ENCODE measurements at places on chromosomes 1 and 21.
A peak's percentile ranks its signal among the peaks of the same experiment; 100 is the strongest.

- H3K4me3 ChIP-seq = no peak overlapping the region
- no peak for DNase-seq
These were observed 8.2 kb downstream of the SYT2 start for GRCh38 chr1:202702088-202702487.

DNA sequence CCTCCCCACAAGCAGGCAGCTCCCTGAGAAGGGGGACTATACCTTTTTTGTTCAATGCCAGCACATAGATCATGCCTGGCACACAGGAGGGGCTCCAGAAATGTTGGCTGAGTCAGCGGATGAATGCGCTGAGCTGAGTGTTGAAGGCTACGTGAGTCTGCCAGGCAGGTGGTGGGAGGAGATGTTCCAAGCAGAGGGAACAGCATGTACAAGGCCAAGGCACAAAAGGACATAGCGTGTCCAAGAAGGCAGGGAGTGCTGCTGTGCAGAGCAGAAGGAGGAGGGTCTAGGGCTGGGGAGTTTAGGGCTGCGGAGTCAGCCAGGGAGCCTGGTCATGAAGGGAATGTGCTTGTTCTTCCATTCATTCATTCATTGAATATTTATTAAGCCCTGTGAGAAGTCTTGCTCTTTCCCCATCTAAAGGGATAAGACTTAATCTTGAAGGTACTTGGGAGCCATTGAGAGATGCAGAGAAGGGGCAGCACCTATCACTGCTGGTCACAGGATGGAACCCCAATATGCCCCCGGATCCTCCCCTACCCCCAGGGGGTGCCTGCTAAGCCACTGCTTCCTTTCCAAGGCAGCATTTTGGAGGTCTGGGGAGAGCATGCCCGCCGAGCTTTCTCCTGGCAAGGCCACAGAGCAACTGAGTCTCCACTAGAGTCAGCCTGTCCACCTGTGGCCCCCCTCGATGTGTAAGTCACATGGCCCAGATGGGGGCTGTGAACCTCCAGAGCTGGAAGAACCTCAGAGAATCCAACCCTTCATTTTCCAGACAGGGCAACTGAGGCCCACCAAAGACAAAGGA is 31.2 kb upstream of the LAPTM5 start:
- H3K27ac ChIP-seq = no peak overlapping the region
- no peaks in the 10 kb centered on the region for H3K4me1 ChIP-seq
- no peaks in the 10 kb centered on the region for H3K36me3 ChIP-seq
- no peak overlapping the region for H3K4me3 ChIP-seq
- H3K27me3 ChIP-seq = no peaks in the 10 kb centered on the region
- no peak for DNase-seq

DNA sequence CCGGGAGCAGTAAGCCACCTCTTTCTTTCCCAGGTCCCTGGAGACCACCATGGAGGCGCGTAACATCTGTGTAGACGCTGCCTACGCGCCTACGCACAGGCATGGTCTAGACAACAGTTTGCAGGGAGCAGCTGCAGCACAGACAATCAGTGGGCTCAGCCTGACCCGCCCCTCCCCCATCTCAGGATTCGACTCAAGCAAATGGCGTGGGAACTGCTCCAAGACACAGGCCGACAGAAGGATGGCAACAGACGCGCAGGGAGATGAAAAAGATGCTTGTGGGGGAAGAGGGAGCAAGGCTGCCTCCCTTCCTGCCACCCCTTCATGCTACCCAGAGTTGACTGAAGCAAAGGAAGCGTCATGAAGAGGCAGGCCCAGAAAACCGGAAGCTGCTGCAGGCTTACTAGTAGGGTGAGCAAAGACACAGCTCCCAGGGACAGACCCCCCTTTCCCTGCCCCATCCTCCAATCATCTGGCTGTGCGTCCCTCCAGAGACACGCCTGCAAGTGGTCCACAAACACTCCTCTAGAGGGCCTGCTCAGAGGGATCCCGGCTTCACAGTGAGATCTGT is 19.5 kb downstream of the STK40 start:
- H3K27me3 ChIP-seq = no peaks in the 10 kb centered on the region
- H3K4me3 ChIP-seq = no peak overlapping the region
- H3K27ac ChIP-seq = peak overlapping the region; percentile 5
- DNase-seq = no peak
- peaks cover 20% of the 10 kb centered on the region for H3K36me3 ChIP-seq

GRCh38 chr1:105793536-105794146 is 1262.8 kb upstream of the PRMT6 start:
- no peaks in the 10 kb centered on the region for H3K36me3 ChIP-seq
- H3K27me3 ChIP-seq = no peaks in the 10 kb centered on the region
- no peak overlapping the region for H3K27ac ChIP-seq
- no peak overlapping the region for H3K4me3 ChIP-seq
- H3K4me1 ChIP-seq = no peaks in the 10 kb centered on the region
- no peak for DNase-seq

GRCh38 chr1:222889440-222889839 is 74.6 kb downstream of the DISP1 start:
- no peaks in the 10 kb centered on the region for H3K27me3 ChIP-seq
- H3K4me1 ChIP-seq = peaks cover 5% of the 10 kb centered on the region
- H3K36me3 ChIP-seq = no peaks in the 10 kb centered on the region
- DNase-seq = no peak
- H3K27ac ChIP-seq = no peak overlapping the region
- no peak overlapping the region for H3K4me3 ChIP-seq

- H3K4me1 ChIP-seq = no peaks in the 10 kb centered on the region
- no peak overlapping the region for H3K27ac ChIP-seq
- no peaks in the 10 kb centered on the region for H3K36me3 ChIP-seq
- no peak overlapping the region for H3K4me3 ChIP-seq
- no peaks in the 10 kb centered on the region for H3K27me3 ChIP-seq
These were observed 17.8 kb upstream of the MAST2 start for GRCh38 chr1:45785583-45785982.

- no peaks in the 10 kb centered on the region for H3K36me3 ChIP-seq
- DNase-seq = no peak
- H3K27ac ChIP-seq = no peak overlapping the region
- H3K27me3 ChIP-seq = no peaks in the 10 kb centered on the region
- no peak overlapping the region for H3K4me3 ChIP-seq
These were observed 430.1 kb upstream of the PTBP2 start for GRCh38 chr1:96291468-96291867.

GRCh38 chr1:200869753-200870391 is 2.9 kb upstream of the GPR25 start:
- H3K27ac ChIP-seq = no peak overlapping the region
- peaks cover 21% of the 10 kb centered on the region for H3K4me1 ChIP-seq
- H3K36me3 ChIP-seq = no peaks in the 10 kb centered on the region
- H3K4me3 ChIP-seq = no peak overlapping the region
- no peak for DNase-seq

DNA sequence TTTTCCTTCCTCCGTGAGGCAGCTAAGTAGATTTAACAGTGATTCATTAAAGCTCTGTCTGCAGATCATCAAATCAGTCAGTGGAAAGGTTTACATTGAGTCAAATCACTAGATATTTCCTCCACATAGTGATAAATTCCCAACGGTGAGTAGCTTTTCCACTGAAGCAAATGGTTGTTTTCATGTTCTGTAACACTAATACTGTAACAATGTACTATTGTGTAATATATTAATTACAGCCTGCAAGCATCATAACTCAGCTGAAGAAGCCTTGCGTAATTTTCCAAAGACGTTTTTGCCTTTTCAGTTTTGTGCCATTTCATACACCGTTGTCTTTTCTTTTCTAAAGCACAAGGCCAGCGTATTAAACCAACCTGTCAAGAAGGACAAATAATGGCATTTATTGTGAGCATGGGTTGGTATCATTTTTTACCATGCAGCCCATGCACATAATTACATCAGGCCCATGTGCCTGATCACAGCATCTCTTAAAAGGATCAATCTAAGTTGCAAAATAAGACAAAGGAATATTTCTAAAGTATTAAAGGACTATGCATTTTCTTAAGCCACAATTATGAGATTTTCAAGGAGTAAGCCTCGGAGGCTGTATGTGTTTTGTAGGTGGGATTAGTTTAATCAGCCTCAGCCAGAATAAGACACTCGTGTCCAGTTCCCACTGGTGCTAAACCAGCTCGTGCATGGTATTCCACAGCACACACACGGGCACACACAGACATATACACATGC is 16.7 kb upstream of the PDE9A start:
- no peak for DNase-seq
- H3K4me1 ChIP-seq = peaks cover 8% of the 10 kb centered on the region
- no peak overlapping the region for H3K4me3 ChIP-seq

GRCh38 chr1:184559117-184559713 is 172.4 kb downstream of the C1orf21 start:
- H3K36me3 ChIP-seq = no peaks in the 10 kb centered on the region
- no peak for DNase-seq
- H3K27me3 ChIP-seq = no peaks in the 10 kb centered on the region
- no peak overlapping the region for H3K27ac ChIP-seq
- H3K4me1 ChIP-seq = peaks cover 15% of the 10 kb centered on the region

DNA sequence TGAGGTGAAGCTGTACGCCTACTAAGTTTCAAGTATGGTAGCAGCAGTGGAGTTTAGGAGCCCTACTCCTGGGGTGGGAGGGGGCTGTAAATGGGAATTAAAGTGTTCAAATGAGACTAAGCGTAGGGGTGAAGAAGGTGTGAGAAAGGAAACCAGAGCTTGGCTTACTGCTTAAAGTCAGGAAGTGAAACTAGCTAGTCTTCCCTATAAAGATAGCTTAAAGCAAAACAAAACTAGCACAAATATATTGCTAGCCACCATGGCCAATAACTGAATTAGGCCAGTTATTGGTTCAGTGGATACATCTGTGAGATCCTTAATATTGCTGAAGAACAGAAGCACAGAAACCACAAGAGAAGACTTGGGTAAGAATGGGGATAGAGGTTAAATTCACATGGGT is 492.2 kb upstream of the PKN2 start:
- no peaks in the 10 kb centered on the region for H3K36me3 ChIP-seq
- no peak overlapping the region for H3K4me3 ChIP-seq
- H3K27me3 ChIP-seq = no peaks in the 10 kb centered on the region
- no peak overlapping the region for H3K27ac ChIP-seq

DNA sequence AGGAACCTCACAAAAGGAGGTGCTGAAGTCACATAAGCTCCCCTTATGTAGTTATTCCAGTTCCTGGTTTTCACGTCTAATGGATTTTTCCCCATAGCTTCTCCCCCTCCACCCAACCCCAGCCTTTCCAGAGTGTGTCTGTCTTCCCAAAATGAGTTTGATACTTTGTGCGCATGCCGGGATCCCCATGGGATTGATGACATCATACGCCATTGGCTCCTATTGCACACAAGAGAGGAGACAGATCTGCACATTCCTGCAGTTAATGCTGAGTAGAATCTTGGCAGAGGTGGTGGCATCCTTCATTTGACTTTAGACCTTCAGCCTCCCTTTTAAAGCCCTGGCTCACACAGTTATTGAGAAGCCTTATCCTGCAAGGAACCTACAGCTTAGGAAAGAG is 71.4 kb downstream of the DDR2 start:
- H3K4me1 ChIP-seq = peaks cover 11% of the 10 kb centered on the region
- H3K36me3 ChIP-seq = peaks cover 4% of the 10 kb centered on the region
- H3K27ac ChIP-seq = no peak overlapping the region
- no peak for DNase-seq
- H3K27me3 ChIP-seq = no peaks in the 10 kb centered on the region

DNA sequence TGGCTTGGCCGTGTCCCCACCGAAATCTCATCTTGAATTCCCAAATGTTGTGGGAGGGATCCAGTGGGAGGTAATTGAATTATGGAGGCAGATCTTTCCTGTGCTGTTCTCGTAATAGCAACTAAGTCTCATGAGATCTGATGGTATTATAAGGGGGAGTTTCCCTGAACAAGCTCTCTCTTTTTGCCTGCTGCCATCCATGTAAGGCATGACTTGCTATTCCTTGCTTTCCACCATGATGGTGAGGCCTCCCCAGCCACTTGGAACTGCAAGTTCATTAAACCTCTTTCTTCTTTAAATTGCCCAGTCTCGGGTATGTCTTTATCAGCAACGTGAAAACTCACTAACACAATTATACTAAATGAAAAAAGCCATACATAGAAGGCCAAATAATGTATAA is 101.3 kb upstream of the LYPLAL1 start:
- no peak overlapping the region for H3K4me3 ChIP-seq
- H3K27ac ChIP-seq = no peak overlapping the region
- DNase-seq = no peak
- H3K4me1 ChIP-seq = peaks cover 1% of the 10 kb centered on the region
- H3K27me3 ChIP-seq = no peaks in the 10 kb centered on the region

DNA sequence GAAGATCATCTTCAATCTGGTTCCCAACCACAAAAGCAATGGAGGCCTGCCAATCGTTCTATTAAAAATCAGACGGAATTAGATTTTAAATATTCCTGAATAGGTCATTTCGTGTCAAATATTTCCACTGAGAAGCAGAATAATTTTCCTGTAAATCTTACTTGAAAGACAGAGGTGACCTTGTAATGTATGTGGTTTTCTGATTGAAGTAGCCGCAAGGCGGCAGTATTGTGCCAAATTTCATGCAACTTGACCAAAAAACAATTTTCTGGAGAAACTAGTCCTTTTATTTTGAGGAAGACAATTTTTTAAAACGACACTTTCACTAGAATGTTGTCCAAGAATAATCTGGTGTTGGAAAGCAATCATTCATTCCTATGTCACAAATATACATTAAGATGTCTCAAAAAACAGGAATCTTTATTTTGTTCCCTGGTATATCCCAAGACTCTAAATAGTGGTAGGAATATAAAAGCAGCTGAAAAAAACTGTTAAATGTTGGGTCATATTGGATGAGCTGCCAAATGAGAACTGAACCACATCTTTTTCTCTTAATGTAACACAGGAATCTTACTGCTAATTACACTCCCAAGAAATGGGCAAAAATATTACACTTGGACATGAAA is 33.6 kb downstream of the SPAG17 start:
- no peaks in the 10 kb centered on the region for H3K4me1 ChIP-seq
- H3K27me3 ChIP-seq = no peaks in the 10 kb centered on the region
- H3K4me3 ChIP-seq = no peak overlapping the region
- no peak for DNase-seq
- no peak overlapping the region for H3K27ac ChIP-seq

- no peaks in the 10 kb centered on the region for H3K36me3 ChIP-seq
- H3K4me3 ChIP-seq = no peak overlapping the region
- H3K4me1 ChIP-seq = no peaks in the 10 kb centered on the region
These were observed 180.5 kb downstream of the OLFM3 start for GRCh38 chr1:101816262-101816661.

DNA sequence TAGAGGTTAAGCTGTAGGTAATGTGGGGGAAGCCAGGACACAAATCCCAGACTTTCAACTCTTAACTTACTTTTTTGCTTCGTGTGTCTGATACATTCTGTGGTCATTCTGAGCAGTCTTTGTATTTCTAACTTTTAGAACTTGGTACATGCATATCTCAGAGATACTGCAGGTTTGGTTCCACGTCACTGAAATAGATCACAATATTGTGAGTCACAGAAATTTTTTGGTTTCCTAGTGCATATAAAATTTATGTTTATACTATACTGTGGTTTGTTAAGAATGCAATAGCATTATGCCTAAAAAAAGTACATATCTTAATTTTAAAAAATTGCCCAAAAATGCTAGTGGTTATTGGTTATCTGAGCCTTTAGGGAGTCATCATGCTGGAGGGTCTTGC is 3.2 kb downstream of the URB2 start:
- DNase-seq = no peak
- H3K27me3 ChIP-seq = no peaks in the 10 kb centered on the region
- H3K4me3 ChIP-seq = no peak overlapping the region
- H3K27ac ChIP-seq = no peak overlapping the region
- peaks cover 21% of the 10 kb centered on the region for H3K4me1 ChIP-seq

GRCh38 chr1:175133673-175134435 is 58.7 kb downstream of the KIAA0040 start:
- no peak for DNase-seq
- H3K4me1 ChIP-seq = no peaks in the 10 kb centered on the region
- no peak overlapping the region for H3K4me3 ChIP-seq
- H3K27ac ChIP-seq = no peak overlapping the region

GRCh38 chr1:200435200-200435780 is 25.5 kb upstream of the ZNF281 start:
- no peak for DNase-seq
- H3K36me3 ChIP-seq = no peaks in the 10 kb centered on the region
- H3K4me3 ChIP-seq = no peak overlapping the region
- no peak overlapping the region for H3K27ac ChIP-seq
